ENCODE measurements at places on chromosomes 4 and X.

DNA sequence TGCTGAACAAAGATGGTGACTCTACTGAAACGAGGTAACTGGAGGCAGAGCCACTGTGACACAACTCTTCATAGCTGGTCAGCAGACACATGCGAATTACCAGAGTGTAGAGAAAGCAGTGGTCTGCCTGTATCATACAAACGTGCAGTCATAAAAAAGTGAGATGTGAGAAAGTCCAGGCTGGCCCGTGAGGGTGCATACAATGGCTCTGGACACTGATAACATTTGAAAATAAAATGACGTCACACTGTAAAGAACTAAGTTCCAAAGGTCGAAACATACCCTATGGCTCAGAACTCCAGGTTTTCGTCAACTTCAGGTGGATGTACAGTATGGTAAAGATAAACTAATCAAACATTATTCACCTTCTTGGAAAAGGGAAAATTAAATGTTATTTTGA is 95.7 kb downstream of the SHISA3 start:
- no peak for DNase-seq

- no peak for DNase-seq
Measured at GRCh38 chrX:68332201-68332731, 101.0 kb downstream of the OPHN1 start.

DNA sequence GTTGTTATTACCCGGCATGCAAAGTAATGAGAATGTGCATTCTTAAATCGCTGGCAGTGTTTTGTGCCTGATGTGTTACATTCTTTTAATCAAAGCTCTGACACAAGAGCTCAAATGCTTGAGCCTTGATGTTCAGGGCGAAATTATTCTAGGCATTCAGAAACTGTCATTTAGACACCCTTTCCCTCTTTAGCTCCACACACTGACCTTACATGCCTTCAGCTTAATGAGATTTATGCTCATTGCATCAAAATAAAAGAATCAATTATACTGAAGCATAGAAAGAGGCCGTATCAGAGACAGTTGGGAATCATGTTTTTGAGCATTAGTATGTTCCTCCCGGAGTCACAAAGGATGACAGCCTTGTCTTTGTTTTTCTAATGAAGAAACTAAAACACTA is 56.7 kb downstream of the FAM114A1 start:
- DNase-seq, result no peak

GRCh38 chrX:56762220-56762619 is 33.2 kb downstream of the NBDY start:
- DNase-seq, result no peak

- no peak for DNase-seq
Measured at GRCh38 chr4:42512226-42512625, 114.9 kb downstream of the SHISA3 start.

GRCh38 chr4:28562913-28563312 is 1702.3 kb downstream of the STIM2 start:
- no peak for DNase-seq

GRCh38 chrX:48938721-48939425 is 18.5 kb downstream of the OTUD5 start:
- DNase-seq, result no peak

- DNase-seq, result no peak
Measured at GRCh38 chrX:37906357-37906756, 59.0 kb upstream of the DYNLT3 start.
